ENCODE measurements at places on chromosomes 11 and 22.

- no peak for DNase-seq
Measured at GRCh38 chr11:109132539-109132938, 289.5 kb upstream of the C11orf87 start.

- no peak for DNase-seq
Measured at GRCh38 chr22:44901301-44901700, 108.5 kb downstream of the PHF21B start.

DNA sequence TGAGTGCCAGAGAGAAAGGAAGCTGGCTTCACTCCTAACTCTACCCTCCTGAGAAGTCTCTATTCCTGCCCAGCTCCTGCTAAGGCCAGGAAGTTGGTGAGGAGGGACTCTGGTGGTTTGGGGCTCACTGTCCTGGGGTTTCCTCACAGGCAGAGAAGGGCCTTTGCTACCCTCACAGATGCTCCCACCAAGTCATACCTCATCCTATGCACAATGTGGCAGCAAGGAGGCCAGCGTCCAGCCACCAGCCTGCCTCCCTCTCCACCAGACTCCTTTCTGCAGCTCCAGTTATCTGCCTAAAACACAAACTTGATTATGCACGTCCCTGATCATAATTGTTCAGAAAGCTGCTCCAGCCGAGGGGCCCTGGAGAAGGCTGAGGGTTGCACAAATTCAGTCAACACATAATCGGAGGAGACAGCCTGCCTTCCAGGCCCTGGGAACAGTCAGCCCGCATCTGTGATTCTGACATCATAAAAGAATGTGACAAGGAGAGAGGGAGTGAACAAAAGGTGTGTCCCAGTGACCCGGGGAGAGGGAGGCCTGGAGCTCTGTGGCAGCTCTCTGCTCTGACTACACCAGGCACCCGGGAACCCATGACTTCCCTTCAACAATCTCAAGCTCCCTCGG lies 28.8 kb downstream of the DKK3 start:
- no peak for DNase-seq

- no peak for DNase-seq
Measured at GRCh38 chr22:42732081-42732480, 11.4 kb upstream of the A4GALT start.

DNA sequence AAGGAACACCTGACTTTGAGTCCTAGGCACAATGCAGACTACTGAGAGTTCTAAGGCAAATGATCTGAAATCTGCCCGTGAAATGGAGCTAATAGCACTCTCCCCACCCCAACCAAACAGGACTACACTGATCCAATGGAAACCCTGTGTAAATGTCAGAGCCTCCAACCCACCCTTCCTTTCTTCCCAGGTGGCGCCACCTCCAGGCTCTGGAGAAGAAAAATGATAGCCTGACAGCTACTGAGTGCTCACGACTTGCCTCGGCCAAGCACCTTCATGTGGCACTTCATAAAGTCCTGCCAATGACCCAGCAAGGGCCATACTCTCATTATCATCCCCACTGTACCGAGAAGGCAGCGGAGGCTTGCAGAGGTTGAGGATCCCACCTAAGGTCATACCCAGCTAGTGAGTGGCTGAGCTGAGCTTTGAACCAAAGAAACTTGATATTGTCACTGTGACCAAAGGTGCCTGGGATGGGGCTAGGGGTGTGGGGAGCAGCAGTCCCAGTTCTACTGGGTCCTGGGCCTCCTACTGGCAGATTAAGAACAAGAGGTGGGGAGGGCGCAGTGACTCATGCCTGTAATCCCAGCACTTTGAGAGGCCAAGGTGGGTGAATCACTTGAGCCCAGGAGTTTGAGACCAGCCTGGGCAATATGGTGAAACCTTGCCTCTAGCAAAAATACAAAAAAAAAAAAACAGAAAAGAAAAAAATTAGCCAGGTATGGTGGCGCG lies 20.5 kb downstream of the TST start:
- DNase-seq, result no peak

DNA sequence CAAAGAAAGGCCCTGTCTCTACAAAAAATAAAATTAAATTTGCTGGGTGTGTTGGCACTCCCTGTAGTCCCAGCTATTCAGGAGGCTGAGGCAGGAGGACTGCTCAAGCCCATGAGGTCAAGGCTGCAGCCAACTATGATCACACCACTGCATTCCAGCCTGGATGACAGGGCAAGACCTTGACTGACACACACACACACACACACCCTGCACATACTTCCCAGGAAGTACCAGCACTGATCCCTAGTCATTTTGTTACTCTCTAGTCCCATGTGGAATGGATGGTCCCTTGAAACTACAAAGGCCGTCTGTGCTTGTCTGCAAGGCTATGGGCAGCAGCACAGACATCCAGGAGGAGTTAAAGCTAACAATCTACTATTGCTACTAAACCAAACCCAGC lies 59.7 kb upstream of the CYP2D6 start:
- no peak for DNase-seq

DNA sequence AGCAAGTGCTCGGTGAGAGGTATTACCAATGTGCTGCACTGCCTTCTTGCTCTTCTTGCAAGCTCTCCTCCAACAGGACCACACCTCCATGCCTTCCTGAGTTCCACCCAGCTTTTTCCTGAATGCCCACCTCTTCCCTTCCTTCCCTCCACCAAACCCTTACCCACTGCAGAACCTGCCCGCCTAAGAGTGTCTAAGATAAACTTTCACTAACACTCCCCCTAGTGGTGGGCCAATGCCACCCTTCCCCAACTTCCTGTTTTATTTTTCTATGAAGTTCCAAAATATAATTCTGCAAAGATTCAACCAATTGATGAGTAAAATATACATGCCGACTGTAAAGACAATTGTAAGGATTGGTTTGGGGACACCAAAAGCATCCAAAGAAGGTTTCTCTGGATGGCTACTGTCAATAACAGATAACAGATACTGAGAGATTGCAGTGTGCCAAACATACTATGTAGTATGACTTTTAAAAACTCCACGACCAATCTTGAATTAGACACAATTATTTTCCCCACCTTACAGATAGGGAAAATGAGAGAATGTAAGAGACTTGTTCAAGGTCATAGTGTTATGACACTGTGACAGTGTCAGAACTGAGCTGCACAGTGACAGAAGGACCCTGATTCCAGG lies 38.6 kb upstream of the BMAL1 start:
- DNase-seq, result no peak

DNA sequence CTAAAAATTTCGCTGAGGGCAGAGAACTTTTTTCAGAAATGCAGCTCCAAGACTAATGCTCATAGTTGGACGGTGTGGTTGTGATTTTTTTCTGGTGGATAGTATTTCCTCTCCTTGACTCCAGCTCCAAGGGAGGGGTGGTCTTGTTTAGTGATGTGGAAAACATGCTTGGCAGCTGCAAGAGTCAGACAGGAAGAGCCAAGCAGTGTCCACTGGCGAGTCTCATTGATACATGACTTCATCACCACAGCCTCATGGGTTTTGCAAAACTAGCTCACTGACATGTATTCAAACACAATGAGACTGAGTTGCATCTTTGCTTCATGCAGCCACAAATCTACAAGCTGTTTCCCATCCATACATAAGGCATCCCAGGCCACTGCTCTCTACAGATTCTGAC lies 7.3 kb upstream of the KCNJ1 start:
- DNase-seq, result no peak

Measured in right renal cortex interstitium (tissue), 3 donors.